Large intestine (tissue), 12 donors: ENCODE measurements at places on chromosomes 7 and 10. TPM values are rescaled to one million over a fixed set of nuclear protein-coding genes. Genes with fewer than 3 reads are reported as not detected.

Gene WEE2
- 5.1 TPM for polyA plus RNA-seq

Gene COL1A2
- 532 TPM for polyA plus RNA-seq

Gene GPNMB
- polyA plus RNA-seq = 6.0 TPM

Gene CLDN3
- polyA plus RNA-seq = 167 TPM

Gene UPK3BL1
- 33.0 TPM for polyA plus RNA-seq

Gene PGAM2
- polyA plus RNA-seq = 4.0 TPM

Gene SPDYE1
- polyA plus RNA-seq = 0.72 TPM

Gene AFAP1L2
- polyA plus RNA-seq = 12.0 TPM

Gene PNLIPRP1
- polyA plus RNA-seq = 0.63 TPM

Gene TRPV5
- 0.73 TPM for polyA plus RNA-seq
